ENCODE measurements at places on chromosomes 1 and 21.
A peak's percentile ranks its signal among the peaks of the same experiment; 100 is the strongest.

DNA sequence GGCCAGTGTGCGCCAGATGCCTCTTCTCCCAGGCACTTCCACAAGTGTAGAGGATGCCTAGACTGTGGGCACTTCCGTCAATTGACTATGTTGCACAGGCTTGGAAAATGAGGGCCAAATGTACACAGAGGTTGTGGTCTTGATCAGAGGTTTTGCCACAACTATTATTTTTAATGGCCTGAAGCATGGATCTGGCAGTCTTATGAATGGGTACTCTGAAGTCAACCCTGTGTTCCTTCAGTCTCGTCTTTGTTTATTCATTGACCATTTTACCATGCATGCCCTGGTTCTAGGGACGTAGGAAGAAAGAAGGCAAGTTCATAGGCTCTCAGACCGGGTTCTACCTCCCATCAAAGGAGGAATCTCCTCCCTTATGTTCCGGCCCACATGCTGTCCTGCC, 329.1 kb downstream of the HHAT start:
- DNase-seq, result no peak

DNA sequence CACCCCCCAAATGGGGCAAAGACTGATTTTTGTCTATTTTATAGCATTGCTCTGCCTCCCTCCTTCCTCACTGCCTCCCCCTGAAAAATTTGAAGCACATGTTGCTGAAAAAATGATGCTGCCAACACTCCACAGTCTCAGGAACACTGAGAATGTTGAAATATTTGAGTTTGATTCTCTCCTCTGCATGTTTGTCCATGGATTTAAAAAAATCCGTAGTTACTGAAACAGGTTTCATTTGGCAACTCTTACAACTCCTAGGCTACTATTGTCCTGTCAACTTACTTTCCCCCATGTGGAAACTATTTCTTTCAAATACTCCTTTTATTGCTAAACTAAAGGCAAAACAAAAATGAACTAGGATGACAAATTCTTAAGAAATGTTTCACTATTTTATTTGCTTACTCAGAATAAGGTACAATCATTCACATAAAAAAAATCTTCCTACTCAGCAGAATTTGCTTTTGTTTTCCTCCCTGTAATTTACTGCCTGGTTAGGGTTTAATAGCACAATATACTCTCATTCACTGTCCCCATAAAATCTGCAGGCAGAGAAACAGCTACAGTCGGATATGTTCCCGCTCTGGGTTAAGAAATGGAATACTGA, 50.2 kb downstream of the C21orf91 start:
- no peak for DNase-seq

- DNase-seq, result no peak
Measured at GRCh38 chr1:175675017-175675416, 68.4 kb downstream of the TNR start.

GRCh38 chr1:149917571-149918144, at the start of gene SV2A:
TSS of gene SV2A (minus strand) at chr1:149917844. CDS start at chr1:149913840, 4,004 bp downstream.
- peak; percentile 36 for DNase-seq

DNA sequence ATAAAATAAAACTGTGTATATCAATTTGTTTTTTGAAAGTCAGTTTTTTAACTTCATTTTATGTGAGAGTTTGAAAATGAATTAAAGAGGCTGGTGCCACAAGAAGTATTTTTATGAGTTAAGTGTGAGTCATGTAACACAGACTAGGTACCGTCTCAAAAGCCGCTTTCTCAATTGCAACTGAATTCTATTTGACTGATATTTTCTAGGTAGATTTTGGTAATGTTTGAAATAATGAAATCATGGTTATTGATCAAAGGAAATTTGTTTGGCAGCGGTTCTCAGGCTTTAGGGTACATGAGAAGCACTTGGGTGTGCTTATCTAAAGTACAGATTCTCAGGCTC, 4.6 kb downstream of the SNX27 start:
- no peak for DNase-seq

- peak; percentile 28 for DNase-seq
Measured at GRCh38 chr1:17419626-17420328, 19.7 kb downstream of the RCC2 start.

- no peak for DNase-seq
Measured at GRCh38 chr1:231666937-231667608, 40.5 kb downstream of the DISC1 start.

GRCh38 chr1:87421809-87422208, 93.1 kb downstream of the LMO4 start:
- no peak for DNase-seq

DNA sequence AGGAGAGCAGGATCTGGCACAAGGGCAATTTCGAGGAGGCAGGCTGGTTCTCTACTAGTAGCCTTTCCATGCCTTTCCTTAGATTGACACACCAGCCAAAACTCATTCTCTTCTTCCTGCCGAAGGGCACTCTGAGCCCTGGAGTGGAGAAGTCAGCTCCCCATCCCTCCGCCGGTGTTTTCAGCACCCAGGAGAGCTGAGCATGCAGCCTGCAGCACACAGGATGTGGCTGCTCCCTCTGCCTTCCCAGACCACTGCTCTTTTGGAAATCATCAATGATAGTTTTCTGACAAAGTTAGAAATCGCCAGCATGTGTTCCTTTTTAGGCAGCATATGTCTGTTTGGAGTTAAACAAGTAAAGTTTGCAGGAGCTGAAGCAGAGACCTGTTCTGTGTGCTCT, 11.7 kb downstream of the RNU5D-1 start:
- DNase-seq, result no peak

- DNase-seq, result no peak
Measured at GRCh38 chr1:34800214-34800613, 7.4 kb downstream of the GJA4 start.

DNA sequence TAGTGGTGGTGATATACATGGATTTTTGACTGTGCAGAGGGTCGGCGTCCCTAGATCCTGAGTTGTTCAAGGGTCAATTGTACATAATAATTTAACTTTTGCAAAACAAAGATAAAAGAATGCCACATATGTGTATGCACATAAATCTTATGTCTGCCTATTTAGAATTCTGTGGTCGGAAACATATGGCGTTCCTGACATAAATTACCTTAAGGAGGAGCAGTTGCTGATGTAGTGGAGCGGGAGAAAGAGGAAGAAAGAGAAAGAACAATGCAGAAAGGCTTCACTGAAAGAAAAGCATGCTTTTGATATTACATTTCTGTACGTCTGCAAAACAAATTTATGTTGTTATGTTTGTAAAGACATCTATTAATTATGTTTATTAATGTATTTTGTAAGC, 40.0 kb downstream of the S1PR1 start:
- no peak for DNase-seq

DNA sequence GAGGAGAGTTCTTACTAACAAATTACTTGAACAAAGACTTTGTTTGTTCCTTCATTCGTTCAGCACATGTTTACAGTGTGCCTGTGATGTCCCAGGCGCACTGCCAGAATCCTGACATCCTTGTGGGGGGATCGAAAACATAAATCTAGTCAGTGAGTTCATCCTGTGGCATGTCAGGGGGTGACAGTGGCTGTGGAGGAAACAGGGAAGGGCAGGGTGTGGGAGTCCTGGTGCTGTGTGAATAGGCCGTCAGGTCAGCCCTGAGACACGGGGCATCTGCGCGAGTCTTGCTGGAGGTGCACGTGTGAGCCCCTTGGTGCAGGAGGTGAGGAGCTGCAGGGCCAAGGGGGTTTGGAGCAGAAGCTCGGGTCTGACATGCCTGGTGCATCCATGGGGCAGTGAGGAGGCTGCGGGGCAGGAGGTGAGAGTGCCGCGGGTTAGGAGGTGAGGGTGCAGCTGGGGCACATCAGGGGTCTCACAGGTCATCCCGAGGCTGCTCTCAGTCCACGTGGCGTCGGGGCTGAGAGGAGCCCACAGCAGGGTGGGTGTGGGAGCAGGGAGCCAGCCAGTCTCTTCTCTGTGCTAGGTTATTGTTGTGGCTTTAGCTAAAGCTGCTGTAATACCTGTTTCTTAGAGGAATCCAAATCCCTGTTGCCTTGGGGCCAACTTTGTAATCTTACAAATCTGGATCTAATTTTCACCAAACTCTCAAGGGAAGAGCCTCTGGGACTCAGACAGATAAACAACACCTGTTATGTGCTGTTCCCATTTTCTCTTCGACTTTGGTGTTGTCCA, 93.4 kb downstream of the PCBP3 start:
- DNase-seq, result no peak

- DNase-seq, result no peak
Measured at GRCh38 chr1:229124520-229125124, 146.3 kb upstream of the RAB4A start.

DNA sequence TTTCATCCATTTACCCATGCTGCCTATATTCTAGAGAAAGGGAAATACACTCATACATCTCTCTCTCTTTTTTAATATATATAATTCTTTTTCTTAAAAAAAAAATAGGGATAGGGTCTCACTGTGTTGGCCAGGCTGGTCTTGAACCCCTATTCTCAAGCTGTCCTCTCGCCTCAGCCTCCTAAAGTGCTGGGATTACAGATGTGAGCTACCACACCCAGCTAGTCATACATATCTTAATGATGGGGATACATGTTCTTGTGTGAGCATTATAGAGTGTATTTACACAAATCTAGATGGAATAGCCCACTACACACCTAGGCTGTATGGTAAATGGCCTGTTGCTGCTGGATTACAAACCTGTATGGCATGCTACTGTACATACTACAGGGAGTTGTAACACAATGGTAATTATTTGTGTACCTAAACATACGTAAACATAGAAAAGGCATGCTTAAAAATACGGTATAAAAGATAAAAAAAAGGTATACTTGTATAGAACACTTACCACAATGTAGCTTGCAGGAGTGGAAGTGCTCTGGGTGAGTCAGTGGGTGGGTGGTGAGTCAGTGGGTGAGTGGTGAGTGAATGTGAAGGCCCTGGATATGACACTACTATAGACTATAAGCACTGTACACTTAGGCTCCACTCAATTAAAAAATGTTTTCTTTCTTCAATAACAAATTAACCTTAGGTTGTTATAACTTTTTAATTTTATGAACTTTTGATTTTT, 72.9 kb downstream of the IVNS1ABP start:
- DNase-seq, result no peak

DNA sequence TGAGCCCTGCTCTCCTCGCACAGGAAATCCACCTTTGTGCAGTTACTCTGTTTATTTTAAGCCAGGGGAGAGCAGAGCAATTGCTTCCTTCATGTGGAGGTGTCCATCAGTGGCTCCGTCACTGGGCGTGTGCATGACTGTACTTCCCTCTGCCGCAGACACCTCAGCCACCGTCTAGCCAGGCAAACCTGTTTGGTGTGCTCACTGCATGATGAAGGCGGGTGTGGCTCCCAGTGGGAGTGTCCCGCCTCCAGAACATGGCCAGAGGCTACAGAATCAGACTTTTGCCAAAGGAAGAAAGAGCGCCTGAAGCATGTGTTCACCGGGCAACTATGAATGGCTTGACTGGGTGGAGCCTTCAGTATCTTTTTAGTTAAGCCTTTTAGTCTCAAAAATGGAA, 26.1 kb upstream of the LAMC2 start:
- no peak for DNase-seq

- no peak for DNase-seq
Measured at GRCh38 chr1:177429234-177429633, 258.5 kb downstream of the BRINP2 start.

- DNase-seq, result no peak
Measured at GRCh38 chr1:25616987-25617624, 515 bp downstream of the MAN1C1 start.

DNA sequence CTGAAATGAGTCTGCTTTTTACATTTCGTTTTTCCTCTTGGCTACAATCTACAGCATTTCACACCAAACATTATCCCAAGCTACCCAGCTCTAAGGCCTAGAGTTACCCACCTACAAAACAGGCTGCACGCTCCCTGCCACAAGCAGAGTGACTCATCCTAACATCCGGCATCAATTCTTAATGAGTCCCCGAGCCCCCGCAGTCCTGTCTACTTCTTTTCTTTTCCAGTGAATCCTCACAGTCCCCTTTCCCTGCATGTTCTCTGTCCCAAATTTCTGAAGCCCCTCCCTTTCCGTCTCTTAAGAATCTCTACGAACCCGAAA, 650 bp downstream of the PCNX2 start:
- DNase-seq, result peak; percentile 51

GRCh38 chr1:37100310-37100709, 66.0 kb upstream of the GRIK3 start:
- DNase-seq, result no peak
